ENCODE measurements at places on chromosomes 7 and 10.
A peak's percentile ranks its signal among the peaks of the same experiment; 100 is the strongest.

- no peak for DNase-seq
These were observed 44.7 kb downstream of the COL13A1 start for GRCh38 chr10:69846293-69846921.

DNA sequence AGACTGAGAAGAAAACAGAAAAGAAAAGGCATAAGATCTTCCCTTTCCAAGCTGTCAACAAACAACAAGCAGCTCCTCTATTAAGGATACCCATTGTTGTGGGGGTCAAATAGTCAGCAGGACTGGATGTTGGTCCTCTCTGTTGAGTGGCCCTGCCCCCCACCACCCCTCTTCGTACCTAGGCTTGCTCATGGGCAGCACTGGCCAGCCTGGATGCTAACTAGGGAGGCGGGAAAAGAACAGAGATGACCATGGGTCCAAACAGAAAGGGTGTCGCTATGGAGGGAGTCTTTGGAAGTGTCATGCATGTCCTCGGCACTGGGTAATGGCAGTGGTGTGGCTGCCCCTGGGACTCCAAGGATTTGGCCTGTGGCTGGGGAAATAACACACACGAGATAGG, 45.6 kb downstream of the SPDYE5 start:
- no peak for DNase-seq

DNA sequence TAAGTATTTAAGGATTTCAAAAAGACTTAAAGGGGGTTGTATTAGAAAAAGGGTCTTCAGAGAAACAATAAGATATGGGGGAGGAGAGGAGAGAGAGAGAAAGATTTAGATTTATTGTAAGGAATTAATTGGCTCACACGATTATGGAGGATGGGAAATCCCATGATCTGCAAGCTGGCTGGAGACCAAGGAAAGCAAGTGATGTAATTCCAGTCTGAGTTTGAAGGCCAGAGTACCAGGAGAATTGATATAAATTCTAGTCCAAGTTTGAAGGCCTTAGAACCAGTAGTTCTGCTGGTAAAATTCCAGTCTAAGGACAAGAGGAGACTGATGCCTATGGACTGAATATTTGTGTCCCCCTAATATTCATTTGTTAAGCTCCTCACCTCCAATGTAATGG, 20.6 kb upstream of the SLC13A1 start:
- DNase-seq: no peak

- DNase-seq: no peak
These were observed 44.5 kb downstream of the FAM53B start for GRCh38 chr10:124699471-124700292.

- DNase-seq: no peak
These were observed 573.2 kb downstream of the GLRX3 start for GRCh38 chr10:130709415-130709814.

- DNase-seq: no peak
These were observed 1106.2 kb upstream of the LRRN3 start for GRCh38 chr7:109984729-109985128.

GRCh38 chr7:80132594-80132993, 2.0 kb upstream of the GNAI1 start:
- DNase-seq: no peak

- no peak for DNase-seq
These were observed 43.1 kb downstream of the MINPP1 start for GRCh38 chr10:87547734-87548311.

GRCh38 chr10:58508316-58508715, 4.4 kb upstream of the BICC1 start:
- DNase-seq: no peak

- no peak for DNase-seq
These were observed 713 bp upstream of the GRIFIN start for GRCh38 chr7:2476776-2477446.

- no peak for DNase-seq
These were observed 106.0 kb downstream of the ADARB2 start for GRCh38 chr10:1631282-1631681.

DNA sequence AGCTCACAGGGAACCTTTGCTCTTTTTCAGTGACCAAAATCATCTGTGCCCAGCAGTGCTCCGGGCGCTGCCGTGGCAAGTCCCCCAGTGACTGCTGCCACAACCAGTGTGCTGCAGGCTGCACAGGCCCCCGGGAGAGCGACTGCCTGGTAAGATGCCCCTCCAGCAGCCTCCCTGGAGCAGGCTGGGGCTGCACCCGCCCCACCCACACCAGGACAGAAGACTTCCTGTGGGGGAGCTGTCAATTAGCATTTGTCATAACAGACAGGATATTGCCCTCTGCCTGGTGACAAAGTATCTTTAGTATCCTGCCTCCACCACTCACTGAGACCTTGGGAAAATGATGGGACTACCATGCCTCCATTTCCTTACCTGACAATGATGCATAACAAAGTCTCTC, 133.7 kb downstream of the EGFR start:
- DNase-seq: no peak

DNA sequence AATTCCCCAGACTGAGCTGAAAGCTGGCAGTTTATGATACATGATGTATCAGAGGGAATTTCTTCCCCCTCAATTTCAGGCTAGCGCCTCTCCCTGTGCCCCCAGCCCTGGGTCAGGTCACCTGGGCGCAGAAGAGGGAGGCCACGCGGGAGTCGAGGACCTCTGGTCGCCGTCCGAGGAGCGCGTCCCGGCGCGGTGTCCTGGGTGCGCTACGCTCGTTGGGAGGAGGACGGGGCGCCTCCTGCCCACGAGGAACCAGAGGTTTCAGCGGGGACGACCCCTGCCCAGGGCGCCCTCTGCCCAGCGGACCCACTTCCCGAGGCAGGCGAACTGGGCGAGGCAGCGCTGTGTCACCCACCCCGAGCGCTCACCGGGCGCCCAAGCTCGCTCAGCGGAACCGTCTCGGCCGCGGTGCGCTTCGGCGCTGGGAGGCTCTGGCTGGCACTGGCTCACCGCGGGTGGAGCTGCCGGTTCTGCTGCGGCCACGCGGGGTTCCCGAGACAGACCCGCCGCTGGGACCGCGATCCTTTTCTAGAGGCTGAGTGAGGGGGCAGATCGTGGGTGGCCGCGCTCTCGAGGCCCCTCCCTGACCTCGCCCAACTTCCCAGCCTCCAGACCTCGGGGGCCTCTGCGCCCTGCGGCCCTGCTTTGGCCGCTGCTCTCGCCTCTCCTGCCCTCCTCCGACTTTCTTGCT, at the start of gene FAM237B:
FAM237B (minus strand) TSS at position 504 of the 694 bp plus-strand sequence. CDS start 1,556 bp downstream, outside the sequence.
- no peak for DNase-seq

GRCh38 chr7:105268511-105269392, 120.0 kb downstream of the SRPK2 start:
- no peak for DNase-seq

- no peak for DNase-seq
These were observed 17.1 kb downstream of the ST7 start for GRCh38 chr7:116970238-116970910.

GRCh38 chr7:48296966-48297365, 125.7 kb downstream of the ABCA13 start:
- no peak for DNase-seq

GRCh38 chr7:87886875-87887274, 10.6 kb downstream of the DBF4 start:
- DNase-seq: no peak

DNA sequence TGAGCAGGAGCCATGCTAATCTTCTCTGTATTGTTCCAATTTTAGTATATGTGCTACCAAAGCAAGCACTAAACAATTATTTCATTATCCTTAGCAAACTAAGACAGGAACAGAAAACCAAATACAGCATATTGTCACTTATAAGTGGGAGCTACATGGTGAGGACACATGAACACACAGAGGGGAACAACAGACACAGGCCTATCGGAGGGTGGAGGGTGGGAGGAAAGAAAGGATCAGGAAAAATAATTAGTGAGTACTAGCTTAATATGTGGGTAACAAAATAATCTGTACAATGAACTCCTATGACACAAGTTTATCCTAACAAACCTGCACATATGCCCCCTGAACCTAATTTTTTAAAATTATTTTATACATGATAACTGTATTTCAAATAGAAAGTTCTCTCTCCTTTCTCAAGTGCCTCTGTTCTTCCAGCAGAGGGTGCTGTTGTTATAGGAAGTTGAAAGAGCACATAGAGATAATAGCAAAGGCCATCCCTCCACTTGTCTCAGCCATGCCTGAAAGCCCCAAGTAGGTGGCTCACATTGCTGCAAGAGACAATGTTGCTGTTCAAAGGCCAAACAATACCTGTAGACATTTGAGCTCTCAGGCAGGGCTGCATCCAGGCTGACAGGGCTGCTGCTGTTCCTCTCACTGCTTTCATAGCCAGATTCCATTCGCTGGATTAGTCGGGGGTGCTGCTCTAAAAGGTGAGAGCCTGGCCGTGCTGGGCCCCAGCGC, 33.4 kb upstream of the PPP3CB start:
- DNase-seq: peak; percentile 1

DNA sequence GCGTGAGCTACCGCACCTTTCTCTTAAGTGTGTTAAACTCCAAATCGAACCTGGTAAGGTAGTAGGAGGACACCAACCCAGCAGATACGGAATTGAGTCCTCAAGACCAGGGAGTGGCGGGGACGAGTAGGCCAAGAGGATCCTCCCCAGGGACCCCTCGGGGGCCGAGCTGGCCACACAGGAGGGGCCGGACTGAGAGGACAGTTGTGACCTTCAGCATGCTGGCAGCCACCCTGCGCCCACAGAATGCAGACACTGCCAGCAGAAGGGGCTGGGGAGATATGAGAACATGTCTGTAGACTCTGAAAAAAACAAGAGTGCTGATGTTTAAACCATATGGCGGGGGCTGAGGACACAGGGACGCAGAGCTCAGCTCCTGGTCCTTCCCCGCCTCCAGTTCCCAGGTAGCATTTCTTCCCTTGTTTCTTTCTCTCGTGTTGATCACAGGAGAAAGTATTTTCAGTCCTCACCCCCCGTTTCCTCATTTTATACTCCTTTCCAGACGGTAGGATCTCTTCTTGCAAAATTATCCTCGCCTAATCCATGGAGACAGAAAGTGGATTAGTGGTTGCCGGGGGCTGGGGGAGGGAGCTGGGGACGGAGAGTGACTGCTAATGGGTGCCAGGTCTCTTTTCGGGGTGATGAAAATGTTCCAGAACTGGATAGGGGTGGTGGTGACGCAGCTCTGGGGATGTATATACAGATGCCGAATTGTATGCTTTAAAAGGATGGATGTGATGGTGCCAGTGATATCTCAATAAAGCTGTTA, 11.5 kb upstream of the UNCX start:
- no peak for DNase-seq

DNA sequence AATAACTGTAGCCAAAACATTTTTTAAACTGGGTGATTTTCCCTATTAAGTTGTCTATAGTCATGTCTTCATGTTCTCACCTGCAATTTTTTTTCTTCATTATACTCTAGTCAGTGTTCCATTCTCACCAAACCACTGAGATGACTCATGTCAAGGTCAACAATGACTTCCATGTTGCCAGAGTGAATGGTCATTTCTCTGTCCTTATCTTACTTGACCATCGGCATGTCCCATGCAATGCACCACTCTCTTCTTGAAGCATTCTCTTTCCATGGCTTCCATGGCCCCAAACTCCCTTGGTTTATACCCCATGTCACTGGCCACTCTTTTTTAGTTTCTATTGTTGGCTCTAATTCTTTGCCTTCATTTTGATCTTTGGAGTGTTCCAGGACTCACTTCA, 173.9 kb downstream of the PPP1R17 start:
- no peak for DNase-seq

- no peak for DNase-seq
These were observed 23.2 kb upstream of the PPA1 start for GRCh38 chr10:70256463-70256862.

DNA sequence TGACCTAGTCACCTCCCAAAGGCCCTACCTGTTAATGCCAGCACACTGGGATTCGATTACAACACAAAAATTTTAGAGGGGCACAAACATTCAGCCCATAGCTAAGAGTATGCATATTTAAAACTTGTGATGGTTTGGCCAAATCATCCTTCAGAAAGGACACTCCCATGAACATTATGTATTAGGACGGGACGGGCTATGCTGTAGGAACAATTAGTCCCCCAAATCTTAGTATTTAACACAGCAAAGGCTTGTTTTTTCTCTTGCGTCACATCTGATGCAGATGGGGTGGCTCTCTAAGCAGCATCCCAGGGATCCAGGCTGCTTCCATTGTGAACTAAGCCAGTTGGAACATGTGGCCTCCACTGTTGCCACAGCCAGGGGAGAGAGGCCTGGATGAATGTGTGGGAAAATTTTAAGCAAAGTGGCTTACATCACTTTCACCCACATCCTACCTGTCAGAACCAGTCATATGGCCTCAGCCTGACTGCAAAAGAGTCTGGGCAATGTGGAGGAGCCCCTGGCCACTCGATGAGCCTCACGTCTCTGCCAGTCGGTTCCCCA, 26.6 kb downstream of the CHST3 start:
- DNase-seq: no peak

- DNase-seq: no peak
These were observed 79.5 kb downstream of the CARD11 start for GRCh38 chr7:2964208-2964607.

- DNase-seq: no peak
These were observed 20.1 kb downstream of the P4HA1 start for GRCh38 chr10:73076360-73077183.

DNA sequence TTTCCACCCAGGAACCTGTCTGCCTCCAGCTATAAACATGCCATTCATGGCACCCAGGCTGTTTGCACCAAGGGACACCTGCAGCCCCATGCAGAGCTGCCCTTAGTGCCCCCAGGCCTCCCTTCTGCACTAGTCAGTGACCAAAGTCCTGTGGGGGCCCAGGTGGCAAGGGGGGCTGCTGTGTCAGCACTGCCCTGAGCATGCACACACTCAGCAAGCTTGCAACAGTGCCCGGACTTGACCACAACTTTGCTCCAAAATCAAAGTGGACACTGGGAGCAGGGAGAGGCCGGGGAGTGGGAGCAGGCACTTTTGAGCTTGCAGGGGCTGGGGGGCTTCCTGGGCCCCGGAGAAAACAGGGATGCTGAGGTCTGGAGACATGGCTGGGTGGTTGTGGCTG, 192.9 kb upstream of the MBL2 start:
- no peak for DNase-seq

GRCh38 chr10:66214721-66215404, 711.0 kb upstream of the LRRTM3 start:
- no peak for DNase-seq

DNA sequence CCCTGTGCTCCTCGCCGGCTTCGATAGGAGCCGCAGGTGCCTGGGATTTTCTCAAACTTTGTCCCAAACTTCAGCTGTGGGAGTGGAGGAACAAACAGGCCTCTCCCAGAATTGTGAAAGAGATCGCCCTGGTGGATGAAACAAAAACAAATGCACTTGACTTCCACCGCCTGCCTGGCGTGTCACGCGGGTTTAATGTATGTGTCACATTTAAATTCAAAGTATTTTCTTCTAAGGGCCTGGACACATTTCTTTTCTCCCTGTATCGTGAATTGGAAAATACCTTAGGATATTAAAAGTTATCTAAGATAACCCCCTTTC, 694 bp upstream of the WASL start:
- DNase-seq: no peak

GRCh38 chr10:486666-487322, 202.7 kb downstream of the DIP2C start:
- no peak for DNase-seq

Data from effector memory CD4-positive, alpha-beta T cell (primary cell).